ENCODE measurements at places on chromosomes 12 and 14.

GRCh38 chr12:49741882-49742620 is 694 bp downstream of the TMBIM6 start:
- DNase-seq, result peak; percentile 81

DNA sequence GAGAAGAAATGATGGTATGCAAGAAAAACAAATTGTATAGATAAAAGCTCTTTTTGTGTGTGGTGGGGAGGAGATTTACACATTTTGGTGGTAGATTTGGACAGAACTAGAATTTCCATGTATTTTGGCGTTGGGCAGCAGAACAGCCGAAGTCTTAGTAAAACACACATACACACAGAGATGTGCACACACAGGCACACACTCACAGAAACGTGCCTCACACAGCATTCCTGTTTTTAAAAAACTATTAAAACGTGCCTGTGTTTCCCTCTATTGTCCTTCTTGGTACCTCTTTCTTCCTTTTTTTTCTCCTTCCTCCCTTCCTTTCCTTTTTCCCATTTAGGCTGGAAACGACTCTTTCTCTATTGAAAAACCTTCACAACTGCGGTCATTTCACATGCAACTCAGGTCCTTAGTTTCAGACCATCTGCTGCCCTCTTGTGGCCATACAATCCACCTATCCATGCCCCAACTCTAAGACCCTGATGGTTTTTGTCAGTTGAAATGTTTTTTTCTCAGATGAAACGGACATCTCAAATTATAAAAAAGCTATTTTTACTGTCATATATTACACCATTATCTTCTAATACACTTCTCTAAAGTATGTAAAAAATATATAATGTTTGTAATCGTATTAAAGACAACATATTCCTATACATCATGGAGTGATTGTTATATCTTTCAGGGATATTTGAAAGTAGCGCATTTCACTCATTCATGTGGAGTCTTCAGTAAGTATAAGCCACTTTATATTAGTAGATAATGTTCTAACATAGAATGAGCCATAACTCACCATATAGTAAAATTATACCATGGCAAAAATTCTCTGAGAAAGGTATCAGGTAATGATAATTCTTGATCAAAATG is 386.7 kb upstream of the NOVA1 start:
- DNase-seq, result no peak

- peak; percentile 27 for DNase-seq
These were observed 37.7 kb downstream of the TAOK3 start for GRCh38 chr12:118334939-118335567.

DNA sequence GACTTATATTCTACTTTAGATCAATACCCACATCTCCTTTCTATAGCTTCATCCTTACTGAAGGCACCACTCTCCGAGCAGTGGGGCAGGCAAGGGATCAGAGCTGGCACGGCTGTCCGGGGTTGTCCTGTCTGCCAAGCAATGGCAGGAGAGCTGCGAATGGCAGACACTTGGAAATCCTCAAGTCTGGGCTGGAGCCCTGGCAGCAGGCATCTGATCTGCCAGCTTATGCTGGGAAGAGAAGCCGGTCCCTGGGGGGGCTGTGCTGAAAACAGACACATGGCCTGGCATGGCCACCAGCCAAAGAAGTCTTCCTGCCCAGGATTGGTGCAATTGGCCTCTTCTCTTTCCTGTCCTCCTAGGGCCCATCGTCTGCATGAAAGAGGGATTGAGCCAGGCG is 280.2 kb upstream of the PWP1 start:
- no peak for DNase-seq

GRCh38 chr14:100754020-100754419 is 27.3 kb downstream of the DLK1 start:
- no peak for DNase-seq

GRCh38 chr12:93667672-93668071 is 9.5 kb upstream of the CRADD start:
- DNase-seq, result no peak

GRCh38 chr14:95304342-95304741 is 15.4 kb downstream of the CLMN start:
- no peak for DNase-seq

DNA sequence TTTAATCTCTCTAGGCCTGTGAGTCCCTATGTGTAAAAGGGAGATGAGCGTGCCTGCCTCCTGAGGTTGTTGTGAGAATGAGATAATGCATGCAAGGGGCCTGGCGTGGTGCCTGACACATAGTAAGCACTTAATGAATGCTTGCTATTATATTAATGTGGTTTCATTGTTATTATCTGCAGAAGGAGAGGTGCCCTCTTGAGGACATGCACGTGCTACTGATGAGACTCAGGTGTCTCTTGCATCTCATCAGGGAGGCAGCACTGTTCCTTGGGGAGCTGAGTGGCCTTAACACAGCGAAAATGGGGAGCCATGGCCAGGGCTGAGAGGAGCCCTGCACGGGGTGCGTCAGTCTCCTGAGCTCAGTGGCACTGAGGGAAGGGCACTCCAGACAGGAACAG is 29.9 kb upstream of the BCDIN3D start:
- no peak for DNase-seq

DNA sequence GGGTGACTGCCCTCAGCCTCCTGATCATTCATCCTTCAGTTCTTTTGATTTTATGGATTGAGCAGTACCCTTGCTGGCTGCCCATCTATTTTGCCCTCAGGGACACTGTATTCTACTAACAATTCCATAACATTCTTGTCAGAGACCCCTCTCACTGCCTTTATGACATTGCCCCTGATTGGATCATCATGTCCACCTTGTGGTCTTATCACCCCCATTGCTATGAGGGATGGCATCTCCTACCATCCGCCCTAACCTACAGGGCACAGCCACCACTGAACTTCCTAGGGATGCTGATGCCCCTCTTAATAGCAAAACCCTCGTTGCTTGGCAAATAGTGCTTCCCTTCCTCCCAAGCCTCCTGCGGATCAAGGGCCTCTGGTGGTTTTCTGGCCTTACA is 38.8 kb upstream of the HMGA2 start:
- no peak for DNase-seq

DNA sequence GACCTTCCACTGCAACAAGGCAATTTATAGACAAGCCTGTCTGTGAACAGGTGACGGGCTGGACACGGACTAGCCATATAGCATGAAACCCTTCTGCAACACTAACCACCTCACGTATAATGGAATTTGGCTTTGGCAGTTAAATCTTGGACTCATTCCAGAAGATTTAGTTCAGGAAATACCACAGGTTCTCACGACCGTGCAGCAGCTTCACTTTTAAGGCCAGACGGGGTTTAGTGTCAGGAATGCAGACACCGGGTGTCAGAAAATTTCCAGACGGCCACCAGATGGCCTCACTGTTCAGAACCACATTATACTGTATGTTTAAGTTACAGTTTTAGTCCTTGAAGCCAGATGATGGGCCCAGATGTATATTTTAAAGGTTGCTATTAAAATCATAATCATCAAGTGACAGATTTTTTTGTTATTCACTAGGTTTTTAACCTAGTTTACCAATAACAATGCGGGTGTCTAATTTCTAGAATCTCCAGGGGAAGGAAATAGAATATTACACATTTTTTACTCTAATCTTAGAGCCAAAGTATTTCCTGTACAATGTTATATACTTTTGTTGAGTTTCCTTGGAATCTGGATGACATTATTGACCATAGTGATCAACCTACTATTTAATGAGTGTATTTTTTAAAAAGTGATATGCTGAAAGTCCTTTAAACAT is 90.5 kb upstream of the TMPO start:
- peak; percentile 69 for DNase-seq

DNA sequence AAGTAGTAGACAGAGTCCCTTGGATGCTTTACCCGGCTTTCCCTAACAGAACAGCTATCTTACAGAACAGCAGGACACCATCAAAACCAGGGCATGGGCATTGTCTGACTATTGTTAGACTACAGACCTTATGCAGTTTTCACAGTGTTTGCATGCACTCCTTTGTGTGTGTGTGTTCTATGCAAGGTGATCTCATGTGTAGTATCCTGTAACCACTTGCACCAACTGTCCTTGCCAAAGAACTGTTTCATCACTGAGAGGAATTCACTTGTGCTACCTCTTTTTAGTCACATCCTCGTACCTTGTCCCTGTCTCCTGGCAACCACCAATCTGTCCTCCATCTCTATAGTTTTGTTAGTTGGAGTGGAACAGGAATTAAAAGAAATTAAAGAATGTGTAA is 183.6 kb upstream of the PZP start:
- DNase-seq, result no peak

DNA sequence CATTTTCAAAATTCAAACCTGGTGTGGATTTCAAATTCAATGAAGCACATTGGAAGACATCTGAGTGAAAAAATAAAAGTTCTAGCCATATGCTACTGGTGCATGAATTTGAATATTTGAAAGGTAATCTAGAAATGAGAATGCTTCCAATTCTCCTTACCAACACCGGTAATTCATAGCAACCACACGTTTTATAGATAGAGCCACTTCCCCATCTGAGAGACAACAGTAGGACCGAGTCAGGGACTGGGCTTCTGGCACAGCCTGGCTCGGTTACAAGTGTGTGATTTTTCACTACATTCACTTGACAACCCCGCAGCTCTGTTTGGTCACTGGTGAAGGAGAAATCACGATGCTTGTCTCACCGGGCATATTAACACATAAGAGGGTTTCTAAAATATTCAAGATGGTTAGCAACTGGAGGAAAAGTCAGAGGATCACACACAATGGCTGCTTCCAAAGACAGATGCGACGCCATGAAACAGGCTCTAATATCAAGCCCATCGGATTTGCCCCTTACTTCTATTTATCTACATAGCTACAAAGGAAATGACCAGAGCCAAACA is 86.5 kb upstream of the FOXN3 start:
- no peak for DNase-seq

DNA sequence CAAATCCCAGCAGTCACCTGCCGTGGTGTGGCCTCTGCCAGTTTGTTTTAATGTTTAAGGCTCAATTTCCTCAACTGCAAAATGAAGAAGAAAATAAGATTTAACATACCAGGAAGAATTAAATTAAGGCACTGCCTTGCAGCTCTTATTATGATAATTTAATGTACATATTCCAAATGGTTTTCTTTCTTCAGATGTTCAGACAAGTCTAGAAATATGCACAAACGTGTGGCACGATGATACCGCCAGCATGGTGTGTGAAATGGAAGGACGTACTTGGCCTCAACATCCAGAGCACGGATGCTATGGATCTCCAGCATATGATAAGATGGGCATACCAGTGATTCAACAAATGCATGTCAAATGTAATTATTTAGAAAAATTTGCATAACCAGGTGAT is 959.4 kb upstream of the TMEM132C start:
- no peak for DNase-seq

- DNase-seq, result no peak
These were observed 1.3 kb downstream of the RAD9B start for GRCh38 chr12:110503432-110503831.

- DNase-seq, result peak; percentile 97
These were observed 1.9 kb upstream of the KRT79 start for GRCh38 chr12:52836042-52836466.

DNA sequence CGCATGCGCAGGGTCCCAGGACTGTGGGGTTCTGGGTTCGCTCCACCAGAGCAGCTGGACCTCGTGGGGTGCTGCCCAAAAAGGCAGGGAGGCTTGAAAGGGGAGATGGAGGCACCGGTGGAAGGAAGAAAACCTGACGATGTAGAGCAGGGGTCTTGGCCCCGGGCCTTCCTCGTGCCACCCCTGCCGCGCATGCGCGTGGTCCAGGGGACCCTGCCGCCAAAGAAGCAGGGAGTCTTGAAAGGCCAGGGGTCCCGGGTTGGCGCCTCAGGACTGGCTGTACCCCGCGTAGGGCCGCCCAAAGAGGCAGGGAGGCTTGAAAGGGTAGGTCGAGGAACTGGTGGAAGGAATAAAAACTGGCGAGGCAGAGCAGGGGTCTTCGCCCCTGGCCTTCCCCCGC is 321.0 kb downstream of the ALG10 start:
- DNase-seq, result no peak

GRCh38 chr14:99037777-99038430 is 234.1 kb downstream of the BCL11B start:
- no peak for DNase-seq

GRCh38 chr12:118590406-118591150 is 214.2 kb downstream of the SUDS3 start:
- no peak for DNase-seq

GRCh38 chr14:56271970-56272369 is 153.8 kb downstream of the PELI2 start:
- no peak for DNase-seq

- no peak for DNase-seq
These were observed 58.8 kb upstream of the ISM2 start for GRCh38 chr14:77557391-77557790.

DNA sequence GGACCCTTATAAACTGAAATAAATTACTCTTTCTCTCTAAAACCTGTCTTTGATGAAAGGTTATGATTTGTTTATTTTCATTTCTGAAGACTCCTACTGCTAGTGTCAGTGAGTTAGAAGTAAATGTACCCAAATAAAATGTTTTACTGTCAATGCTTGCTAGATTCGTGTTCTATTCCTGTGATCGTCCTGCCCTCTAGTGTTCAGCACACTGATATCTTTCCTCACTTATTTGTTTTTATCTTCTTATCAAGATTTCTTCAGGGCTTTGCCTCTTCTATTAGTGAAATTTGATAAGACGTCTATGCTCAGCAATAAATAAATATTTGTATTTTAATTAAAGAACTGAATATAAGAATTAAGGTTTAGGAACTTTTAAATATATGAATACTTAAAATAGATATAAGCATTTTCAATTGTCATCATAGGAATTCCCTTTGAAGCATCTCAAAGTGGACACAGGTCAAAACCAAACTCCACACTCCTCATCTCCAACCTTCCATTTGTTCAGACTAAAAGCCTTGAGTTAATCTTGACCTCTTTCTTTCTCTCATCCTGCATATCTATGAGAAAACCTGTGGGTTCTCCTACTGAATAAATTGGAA is 75.8 kb downstream of the C12orf50 start:
- DNase-seq, result peak; percentile 87

DNA sequence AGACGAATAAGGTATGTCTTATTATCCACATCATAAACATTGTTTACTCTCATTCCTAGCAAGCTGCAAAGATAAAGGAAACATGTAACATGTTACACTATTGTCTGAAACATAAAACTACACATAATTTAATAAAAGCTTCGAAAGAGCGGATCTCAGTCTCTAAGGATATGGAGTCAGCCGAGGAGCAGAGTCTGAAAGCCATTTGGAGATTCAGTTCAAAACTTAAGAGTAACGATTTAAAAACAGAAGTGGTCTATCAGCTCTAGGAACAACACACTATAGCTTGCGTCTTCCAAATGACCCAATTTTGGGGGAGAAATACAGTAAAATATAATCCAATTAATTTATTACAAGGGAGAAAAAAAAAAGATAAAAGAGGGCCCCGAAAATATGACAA is 775 bp downstream of the NEMF start:
- DNase-seq, result peak; percentile 37

- no peak for DNase-seq
These were observed 16.1 kb downstream of the RASSF9 start for GRCh38 chr12:85820101-85820500.

GRCh38 chr14:50943943-50944646 is at the start of gene PYGL:
TSS of gene PYGL (minus strand) at chr14:50944483. CDS start at chr14:50944403, 80 bp downstream.
- DNase-seq, result peak; percentile 94

- peak; percentile 47 for DNase-seq
These were observed 241.0 kb upstream of the ATP2B1 start for GRCh38 chr12:89949457-89950195.
